ENCODE measurements at places on chromosomes 4 and X. TPM values are rescaled to one million over a fixed set of nuclear protein-coding genes. Genes with fewer than 3 reads are reported as not detected.

TRPC3 gene
- total RNA-seq: 1.1 TPM

VEGFC gene
- total RNA-seq: 11.0 TPM

GLOD5 gene
- not detected for total RNA-seq

PGAM4 gene
- not detected for total RNA-seq

PHEX gene
- 0.18 TPM for total RNA-seq

PCDH10 gene
- 0.69 TPM for total RNA-seq

TMEM156 gene
- 33.7 TPM for total RNA-seq

SSX3 gene
- 1.1 TPM for total RNA-seq

GAGE12J gene
- not detected for total RNA-seq

FAM193A gene
- total RNA-seq: 11.1 TPM

RPS6KA3 gene
- 39.5 TPM for total RNA-seq
